H9 (cell line): ENCODE measurements at places on chromosomes 7 and 10. TPM values are rescaled to one million over a fixed set of nuclear protein-coding genes. Genes with fewer than 3 reads are reported as not detected.

Gene ZMYND11
- 31.9 and 33.7 TPM in 2 replicates for total RNA-seq

Gene PAPOLB
- 0.04 and 0.13 TPM in 2 replicates for total RNA-seq

- no peaks in the 10 kb centered on the region for H3K27me3 ChIP-seq
- H3K4me1 ChIP-seq, result no peaks in the 10 kb centered on the region
- no peaks in the 10 kb centered on the region for H3K36me3 ChIP-seq
- no peak overlapping the region for H3K27ac ChIP-seq
Measured at GRCh38 chr7:142420554-142421362, 162.9 kb upstream of the PRSS58 start.

DNA sequence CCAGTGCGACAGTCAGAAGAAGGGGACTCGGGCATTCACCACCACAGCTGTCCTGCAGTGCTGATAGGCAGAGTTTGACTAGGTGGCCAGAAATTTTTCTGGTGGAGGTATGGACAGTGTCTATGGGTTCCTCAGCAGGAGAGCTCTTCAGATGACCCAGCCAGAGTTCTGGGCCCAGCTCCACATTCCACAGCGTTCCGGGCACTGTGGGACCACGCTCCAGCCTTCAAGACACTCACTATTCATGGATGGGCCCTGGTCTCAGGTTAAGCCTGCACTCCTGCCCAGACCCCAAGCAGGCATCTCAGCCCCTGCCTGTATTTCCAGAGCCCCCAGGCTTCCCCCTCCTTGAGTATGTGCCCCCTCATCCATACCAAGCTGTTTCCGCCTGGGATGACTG, 497.0 kb upstream of the FOXK1 start:
- no peak for DNase-seq
- peaks cover 5% of the 10 kb centered on the region; the same call in 2 of the 3 replicates for H3K36me3 ChIP-seq
- no peaks in the 10 kb centered on the region for H3K4me1 ChIP-seq

Gene MSS51
- total RNA-seq, result 1.4 and 1.9 TPM in 2 replicates

GRCh38 chr10:97089209-97089870, 96.4 kb downstream of the SLIT1 start:
- no peaks in the 10 kb centered on the region for H3K27me3 ChIP-seq
- DNase-seq, result no peak
- no peaks in the 10 kb centered on the region for H3K36me3 ChIP-seq
- H3K4me3 ChIP-seq, result no peak overlapping the region
- H3K4me1 ChIP-seq, result no peaks in the 10 kb centered on the region; the same call in 1 of the 2 replicates
